ENCODE measurements at places on chromosomes 12 and 14.
A peak's percentile ranks its signal among the peaks of the same experiment; 100 is the strongest.

DNA sequence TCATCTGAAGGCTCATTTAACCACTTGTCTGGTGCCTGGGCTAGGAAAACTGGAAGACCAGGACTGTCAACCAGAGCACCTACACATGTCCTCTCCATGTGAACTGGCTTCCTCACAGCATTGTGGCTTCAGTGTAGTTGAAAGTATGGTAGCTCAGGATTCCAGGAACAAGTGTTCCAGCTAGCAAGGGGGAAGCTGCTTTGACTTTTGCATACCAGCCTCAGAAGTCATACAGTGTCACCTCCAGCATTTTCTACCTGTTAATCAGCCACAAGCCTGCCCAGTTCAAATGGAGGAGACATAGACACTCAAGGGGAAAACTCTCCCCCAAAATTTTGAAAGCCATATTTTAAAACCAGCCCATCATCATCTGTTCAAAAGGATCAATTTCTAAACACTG is 212.8 kb upstream of the CAND1 start:
- no peak for DNase-seq

GRCh38 chr12:94707892-94708291 is 57.5 kb upstream of the TMCC3 start:
- no peak for DNase-seq

DNA sequence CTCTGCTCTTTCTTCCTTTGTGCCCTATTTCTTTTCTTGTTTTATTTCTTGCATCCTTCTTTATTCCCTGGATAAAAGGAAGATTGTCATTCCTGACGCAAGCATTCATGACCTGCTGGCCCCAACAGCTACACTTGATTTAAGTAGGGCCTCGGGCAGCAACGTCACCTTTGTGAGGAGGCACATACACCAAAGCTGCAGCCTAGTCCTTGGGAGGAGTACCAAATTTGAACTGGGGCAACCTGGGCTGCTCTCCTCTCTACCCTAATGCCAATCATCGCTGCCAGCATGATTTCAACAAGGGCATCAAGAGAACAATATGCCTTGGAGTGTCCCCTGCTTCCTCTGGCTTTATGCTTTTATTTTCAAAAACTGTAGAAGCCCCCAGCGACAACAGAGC is 76.4 kb downstream of the C12orf50 start:
- no peak for DNase-seq

DNA sequence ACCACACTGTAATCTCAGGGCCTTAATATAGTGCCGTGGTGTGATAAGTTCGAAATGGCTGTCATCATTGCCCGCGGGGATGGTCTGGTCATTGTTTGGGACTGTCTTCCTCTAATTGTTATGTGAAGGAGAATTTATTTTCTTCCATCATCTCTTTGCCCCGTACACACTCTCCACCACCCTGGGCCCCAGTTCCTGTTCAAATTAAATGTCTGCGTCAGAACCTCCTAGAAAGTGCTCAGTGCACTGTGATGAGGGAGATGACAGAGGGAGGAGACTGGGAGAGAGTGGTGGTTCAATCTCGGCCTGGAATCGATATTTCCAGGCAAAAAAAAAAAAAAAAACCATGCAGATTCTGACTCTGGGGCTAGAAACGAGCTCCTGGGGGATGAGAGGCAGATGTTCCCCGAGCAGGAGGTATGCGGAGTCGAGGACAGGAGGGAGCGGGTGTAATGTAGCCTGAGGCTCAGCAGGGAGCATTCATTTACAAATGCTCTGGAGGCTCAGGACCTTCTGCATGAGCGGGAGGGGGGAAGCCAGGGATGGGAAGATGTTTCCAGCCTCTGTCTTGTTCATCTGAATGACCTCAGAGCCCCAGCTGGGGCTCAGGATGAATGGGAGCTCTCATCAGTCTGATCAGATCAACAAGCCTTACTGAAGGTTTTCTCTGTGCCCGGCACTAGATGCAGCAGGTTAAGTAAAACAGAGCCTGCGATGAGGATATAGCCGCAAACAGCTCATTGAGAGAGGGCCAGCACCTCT is 219.5 kb downstream of the TBX5 start:
- DNase-seq = no peak

- peak; percentile 6 for DNase-seq
Measured at GRCh38 chr12:111529424-111530368, 69.4 kb downstream of the ATXN2 start.

DNA sequence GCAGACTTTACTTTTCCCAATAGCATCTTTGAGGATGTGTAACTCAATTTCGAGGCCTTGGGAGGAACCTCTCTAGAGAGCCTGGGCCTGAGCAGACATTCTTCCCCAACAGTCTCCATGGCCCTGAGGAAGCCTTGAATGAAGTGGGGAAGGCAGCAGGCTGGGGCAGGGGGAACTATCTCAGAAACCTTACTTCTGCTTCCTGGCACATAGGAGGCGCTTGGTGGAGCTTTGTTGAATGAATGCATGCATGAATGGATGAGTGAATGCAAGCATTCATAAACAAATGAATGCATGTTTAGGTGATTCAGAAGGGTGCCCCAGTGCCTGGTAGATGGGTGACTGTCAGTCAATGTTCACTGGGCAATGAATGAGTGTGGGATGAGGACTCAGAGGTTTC is 58.3 kb downstream of the GALNT16 start:
- no peak for DNase-seq

DNA sequence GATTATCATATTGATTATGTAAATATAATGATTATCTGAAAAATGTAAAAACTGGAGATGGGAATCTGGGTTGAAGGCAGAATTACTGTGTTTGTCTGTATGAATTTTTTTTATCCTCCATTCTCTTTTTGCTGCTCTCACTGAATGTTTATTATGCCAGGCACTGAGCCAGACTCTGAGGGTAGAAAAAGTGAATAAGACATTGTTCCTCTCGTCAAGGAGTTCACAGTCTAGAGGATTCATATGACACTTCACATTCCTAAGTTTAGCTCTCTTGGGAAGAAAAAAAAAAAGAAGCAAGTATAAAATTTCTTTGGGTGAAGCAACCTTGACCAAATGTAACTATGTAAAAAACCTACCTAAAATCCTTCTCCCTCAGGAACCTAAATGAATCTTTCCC is 120.9 kb upstream of the LMO3 start:
- DNase-seq = no peak

- DNase-seq = no peak
Measured at GRCh38 chr14:20435582-20436362, at the start of gene KLHL33. Gene KLHL33, minus strand, starts transcription at chr14:20436166. Its CDS starts 355 bp downstream, at chr14:20435811.

GRCh38 chr12:91404441-91404840 is 221.8 kb upstream of the DCN start:
- no peak for DNase-seq

- DNase-seq = no peak
Measured at GRCh38 chr14:94005324-94006073, 8.4 kb downstream of the CCDC197 start.

DNA sequence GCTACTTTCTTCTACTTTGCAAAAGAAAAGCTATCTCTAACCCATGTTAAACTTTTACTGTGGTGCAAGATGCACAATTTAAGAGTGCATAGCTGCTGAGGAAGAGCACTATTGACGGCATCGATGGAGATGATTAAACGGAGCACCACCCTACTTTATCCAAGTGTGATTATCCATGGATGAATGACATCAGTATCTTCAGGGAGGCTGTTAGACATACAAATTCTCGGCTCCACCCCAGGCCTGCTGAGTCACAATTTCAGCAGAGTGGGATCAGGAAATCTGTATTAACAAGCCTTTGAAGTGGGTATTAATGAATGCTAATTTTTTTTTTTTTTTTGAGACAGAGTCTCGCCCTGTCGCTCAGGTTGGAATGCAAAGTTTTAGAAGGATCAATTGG is 16.2 kb downstream of the SLC2A14 start:
- no peak for DNase-seq

- no peak for DNase-seq
Measured at GRCh38 chr14:24347134-24347533, 7.3 kb upstream of the RIPK3 start.

DNA sequence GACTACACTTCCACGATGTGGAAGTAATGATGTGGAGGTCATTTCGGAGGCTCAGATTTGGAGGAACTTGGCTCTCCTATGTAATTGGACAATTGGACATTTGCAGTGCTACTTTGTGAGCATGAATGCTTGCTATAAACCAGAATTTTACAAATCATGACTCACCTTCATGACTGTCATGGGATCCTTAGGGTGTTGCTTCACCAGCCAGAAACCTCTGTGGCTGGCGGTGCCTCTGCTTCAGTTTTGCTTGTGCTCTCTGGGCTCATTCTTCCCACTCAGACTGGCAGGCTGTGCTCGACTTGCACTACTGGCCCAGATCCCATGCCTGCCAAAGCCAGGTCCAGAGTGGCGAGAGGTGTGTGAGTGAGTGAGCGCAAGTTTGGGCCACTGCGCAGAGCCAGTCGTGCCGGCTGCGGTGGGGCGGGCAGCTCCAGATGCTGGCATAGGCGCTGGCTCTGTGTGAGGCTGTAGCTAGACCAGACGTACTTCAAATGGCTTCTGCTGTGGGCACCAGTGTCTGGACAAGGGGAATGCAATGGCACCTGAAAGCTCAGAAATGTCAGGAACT is 387.8 kb downstream of the AEBP2 start:
- DNase-seq = no peak

- no peak for DNase-seq
Measured at GRCh38 chr12:34186492-34186891, 164.2 kb downstream of the ALG10 start.

GRCh38 chr14:59534361-59534987 is 42.1 kb downstream of the CCDC175 start:
- DNase-seq = no peak

- no peak for DNase-seq
Measured at GRCh38 chr12:54460317-54460923, 13.0 kb downstream of the GTSF1 start.

DNA sequence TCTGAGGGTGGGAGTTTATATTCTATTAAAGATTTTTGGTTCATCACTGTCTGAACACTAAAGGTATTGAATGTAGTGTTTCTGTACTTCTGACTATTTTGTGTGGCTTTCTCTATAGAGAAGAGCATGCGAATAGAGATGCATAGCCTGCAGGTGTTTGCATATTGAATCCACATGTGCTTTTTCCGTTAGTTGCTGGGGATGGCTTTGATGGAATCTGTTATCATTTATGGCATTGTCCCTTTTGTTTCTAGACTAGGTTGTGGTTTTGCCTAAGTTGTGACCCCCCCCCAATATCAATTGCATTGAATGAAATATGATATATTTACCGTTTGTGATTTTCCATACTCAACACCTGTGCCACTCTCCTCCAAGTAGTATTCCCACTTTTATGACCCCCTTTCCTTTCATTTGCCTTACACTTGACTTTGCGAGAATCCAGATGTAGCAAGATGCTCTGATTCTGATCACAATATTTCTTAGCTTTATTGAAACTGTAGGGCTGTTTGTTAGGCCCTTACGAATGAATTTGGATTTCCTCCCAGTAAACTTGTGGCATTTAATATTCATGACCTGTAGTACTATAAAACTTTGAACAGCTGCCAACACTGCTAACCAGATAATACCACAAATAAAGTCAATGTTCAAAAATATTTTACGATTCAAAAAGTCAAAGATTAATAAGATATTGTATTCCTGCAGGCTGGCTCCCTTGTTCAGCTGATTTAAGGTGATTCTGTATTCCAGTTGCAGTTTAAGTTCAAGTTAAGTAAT is 176.4 kb downstream of the TMTC2 start:
- no peak for DNase-seq

- no peak for DNase-seq
Measured at GRCh38 chr12:52789637-52790426, 6.1 kb downstream of the KRT3 start.

GRCh38 chr14:39247256-39247655 is 13.5 kb downstream of the MIA2 start:
- DNase-seq = peak; percentile 45

DNA sequence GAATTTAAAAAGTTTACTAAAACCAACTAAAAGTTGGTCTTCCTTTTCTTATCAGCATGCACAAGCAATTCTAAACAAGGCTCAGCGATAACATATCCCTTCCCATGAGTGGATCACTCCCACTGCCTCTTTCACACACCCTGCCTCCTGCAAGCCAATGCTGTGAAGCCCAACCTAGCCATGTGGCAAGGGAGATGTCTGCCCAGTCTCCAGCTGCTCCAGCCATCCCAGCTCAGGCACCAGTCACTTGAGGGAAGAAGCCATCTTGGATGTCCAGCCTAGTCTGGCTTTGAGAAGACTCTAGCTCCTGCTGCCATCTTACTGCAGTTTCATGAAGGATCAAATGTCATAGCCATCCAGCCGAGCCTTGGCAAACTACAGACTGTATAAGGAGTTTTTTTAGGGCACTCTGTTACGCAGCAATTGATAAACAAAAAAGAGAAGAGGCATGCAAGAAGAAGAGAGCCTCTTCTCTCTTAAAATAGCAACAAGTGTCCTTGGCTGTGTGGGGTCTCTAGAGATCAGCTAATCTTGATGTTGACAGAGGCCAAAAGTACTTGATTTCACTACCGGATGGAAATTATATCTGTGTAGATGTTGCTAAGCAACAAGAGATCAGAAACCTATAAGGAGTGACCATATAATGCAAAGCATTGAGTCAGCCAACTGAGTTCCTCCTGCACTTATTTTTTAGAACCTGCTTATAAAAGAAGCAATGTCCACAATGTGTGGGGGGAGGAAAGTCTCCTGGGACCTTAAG is 108.9 kb downstream of the PTCSC3 start:
- no peak for DNase-seq

- no peak for DNase-seq
Measured at GRCh38 chr14:93759719-93760307, 28.5 kb downstream of the PRIMA1 start.

GRCh38 chr12:105342464-105342863 is 12.0 kb downstream of the C12orf75 start:
- DNase-seq = no peak

DNA sequence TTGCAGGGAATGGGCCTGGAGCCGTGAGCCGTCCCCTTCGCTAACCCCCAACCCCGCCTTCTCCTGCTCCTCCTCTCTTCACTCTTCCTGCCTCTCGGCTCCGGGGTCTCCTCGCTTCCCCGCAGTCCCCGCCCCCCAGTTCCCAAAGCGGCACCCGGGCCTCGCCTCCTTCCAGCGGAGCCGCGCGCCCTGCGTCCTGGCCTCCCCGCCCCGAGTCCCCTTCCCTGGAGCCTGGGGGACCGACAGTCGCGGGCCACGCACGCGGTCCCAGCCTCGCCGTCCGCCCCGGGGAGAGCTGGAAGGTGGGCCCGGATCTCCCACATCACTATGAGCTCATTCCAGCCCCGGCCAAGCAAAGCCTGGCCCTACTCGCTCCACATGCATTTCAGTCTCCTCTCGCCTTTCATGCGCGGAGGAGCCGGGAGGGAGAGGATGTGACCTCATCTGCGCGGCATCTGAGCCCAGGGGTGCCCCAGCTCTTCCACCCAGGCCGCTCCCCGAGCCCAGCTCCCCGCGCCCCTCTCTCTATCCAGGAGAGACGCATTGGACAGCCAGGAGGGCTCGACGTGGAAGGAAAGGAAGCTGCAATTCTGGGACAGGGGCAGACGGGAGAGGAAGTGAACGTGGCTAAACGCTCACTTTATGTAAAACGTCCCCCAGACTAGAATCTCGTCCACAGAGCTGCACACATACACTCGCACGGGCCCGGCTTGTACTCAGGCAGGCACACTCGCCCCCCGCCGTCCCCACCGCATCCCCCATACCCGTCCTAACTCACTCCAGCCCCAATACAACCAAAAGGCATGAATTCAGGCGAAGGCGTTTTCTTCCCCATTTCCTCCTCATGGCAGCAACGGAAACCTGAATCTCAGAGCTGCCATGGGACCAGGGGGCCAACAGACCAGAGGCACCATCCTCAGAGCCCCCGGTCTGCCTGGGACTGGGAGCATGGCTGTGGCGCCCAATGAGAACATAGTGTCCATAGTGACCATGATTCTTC is 108.7 kb upstream of the CCND2 start:
- DNase-seq = no peak

All from BJ (cell line).